ENCODE measurements at places on chromosomes 4 and X.

GRCh38 chr4:6339818-6340445, 70.3 kb downstream of the WFS1 start:
- no peak for DNase-seq

- no peak for DNase-seq
Observed at GRCh38 chr4:7938609-7939376, 868 bp downstream of the AFAP1 start.

- DNase-seq: peak; percentile 28
Observed at GRCh38 chrX:133523081-133523487, 107.8 kb upstream of the GPC4 start.

- no peak for DNase-seq
Observed at GRCh38 chrX:50407976-50408375, 62.6 kb downstream of the DGKK start.

DNA sequence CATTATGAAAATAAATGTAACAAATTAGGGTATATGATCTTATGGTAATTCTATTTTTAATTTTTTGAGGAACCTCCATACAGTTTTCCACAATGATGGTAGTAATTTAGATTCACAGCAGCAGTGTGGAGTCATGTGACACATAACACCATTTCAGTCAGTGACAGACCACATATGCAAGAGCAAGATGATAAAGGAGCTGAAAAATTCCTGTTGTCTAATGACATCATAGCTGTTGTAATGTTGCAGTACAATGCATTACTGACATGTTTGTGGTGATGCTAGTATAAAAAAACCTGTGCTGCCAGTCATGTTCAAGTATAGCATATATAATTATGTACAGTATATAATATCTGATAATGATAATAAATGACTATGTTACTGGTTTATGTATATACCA, 28.5 kb downstream of the EMCN start:
- DNase-seq: no peak

- no peak for DNase-seq
Observed at GRCh38 chrX:20116087-20116576, 575 bp downstream of the MAP7D2 start.

DNA sequence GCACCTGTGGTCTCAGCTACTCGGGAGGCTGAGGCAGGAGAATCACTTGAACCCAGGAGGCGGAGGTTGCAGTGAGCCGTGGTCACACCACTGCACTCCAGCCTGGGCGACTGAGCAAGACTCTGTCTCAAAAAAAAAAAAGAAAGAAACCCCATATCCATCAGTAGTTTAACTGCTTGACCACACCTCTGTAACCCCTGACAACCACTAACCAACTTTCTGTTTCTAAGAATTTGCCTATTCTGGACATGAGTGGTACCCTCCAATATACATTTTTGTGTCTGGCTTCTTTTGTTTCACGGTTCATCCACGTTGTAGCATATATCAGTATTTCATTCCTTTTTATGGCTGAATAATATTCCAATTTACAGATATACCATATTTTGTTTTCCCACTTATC, 9.1 kb downstream of the PPAT start:
- DNase-seq: no peak

DNA sequence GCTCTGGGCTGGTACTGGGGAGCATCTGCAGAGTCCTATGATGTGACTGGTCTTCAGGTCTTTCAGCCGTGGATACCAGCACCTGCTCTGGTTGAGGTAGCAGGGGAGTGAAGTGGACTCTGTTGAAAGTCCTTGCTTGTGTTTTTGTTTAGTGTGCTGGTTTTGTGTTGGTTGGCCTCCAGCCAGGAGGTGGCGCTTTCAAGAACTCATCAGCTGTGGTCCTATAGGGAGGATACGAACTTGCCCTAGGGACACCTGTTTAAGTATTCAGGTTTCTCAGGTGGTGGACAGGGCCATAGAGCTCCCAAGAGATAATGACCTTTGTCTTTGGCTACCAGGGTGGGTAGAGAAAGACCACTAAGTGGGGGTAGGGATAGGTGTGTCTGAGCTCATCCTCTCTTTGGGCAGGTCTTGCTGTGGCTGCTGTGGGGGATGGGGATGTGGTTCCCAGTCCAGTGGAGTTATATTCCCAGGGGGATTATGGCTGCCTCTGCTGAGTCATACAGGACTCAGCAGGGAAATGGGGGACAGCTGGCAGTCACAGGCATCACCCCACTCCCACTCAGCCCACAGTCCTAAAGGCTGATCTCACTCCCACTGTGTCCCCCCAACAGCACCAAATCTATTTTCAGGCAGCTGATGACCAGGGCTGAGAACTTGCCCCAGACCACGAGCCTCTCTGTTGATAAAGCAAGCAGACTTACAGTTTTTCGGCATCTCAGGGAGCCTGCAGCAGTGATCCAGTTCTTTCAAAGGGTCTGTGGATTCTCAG, 24.1 kb downstream of the MSMO1 start:
- DNase-seq: peak; percentile 8

GRCh38 chr4:16133406-16133805, 49.6 kb upstream of the PROM1 start:
- DNase-seq: no peak

GRCh38 chr4:186121057-186121456, 16.6 kb downstream of the FAM149A start:
- DNase-seq: no peak

DNA sequence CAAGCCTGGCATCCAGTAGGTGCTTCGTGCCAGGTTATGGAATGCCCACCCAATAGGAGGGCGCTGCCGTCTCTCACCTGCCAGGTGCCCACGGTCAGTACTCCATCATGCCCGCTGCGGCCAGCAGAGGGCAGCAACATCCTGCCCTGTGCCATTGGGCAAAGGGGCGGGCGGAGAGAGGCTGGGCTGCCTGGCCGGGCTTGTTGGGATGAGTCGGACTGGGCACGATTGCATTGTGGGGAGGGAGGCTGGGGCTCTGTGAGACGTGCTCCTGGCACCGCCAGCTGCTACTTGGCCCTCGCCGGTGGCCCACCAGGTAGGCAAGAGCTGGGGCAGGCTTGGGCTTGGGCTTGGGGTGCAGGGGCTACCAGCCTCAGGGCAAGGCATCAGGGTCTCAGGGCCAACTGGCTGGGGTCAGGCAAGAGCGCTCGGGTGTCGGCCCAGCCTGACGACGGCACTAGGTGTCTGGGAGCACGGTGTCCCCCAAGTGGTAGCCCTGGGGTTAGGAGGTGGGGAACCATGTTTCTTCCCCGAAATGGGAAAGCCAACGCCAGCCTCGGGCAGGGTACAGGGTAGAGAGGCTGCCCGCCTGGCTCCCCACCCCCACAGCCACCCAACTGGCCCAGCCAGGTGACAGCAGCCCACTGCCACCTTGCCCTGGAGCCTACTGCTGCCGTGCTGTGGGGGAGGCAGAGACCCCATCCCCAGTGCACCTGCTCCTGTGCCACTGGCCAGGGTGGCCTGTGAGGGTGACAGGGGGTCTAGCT, at the start of gene PLXNB3:
Gene PLXNB3, plus strand, starts transcription at position 261 of the 767 bp plus-strand sequence. CDS start 1,287 bp downstream, outside the sequence.
- peak; percentile 38 for DNase-seq

DNA sequence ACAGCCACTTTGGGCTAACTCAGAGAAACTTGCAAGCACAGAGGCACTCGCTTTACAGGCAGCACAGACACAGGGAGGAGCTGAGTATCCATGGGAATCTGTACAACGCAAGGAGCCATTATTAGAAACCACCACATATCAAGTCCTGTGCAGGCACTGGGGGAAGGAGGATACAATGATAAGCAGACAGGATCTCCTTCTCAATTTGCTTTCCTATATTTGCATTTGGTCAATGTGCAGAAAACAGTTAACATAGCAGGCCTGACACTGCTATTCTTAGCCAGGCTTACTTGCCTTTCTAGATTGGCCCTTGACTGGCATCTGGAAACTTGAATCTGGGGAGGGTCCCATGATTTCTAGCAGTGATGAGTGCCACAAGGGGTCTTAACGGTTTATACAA, 65.8 kb downstream of the TEC start:
- no peak for DNase-seq

DNA sequence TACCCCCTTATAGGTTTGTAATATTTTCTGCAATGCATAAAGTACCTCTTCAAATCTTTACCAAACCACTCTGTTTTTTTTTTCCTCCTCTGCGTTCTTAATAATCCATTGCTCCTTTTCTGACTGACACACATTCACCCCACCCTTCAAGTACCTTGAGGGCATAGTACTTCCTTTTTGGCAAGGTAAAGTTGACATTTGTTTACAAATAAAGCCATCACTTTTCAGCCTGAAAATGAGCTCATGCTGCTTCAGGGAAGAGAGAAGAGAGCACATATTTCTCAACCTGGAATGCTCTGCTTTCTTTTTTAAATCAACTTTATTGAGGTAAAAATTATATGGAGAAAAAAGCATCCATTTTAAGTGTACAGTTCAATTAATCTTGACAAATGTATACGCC, 113.9 kb downstream of the AGTR2 start:
- DNase-seq: no peak

DNA sequence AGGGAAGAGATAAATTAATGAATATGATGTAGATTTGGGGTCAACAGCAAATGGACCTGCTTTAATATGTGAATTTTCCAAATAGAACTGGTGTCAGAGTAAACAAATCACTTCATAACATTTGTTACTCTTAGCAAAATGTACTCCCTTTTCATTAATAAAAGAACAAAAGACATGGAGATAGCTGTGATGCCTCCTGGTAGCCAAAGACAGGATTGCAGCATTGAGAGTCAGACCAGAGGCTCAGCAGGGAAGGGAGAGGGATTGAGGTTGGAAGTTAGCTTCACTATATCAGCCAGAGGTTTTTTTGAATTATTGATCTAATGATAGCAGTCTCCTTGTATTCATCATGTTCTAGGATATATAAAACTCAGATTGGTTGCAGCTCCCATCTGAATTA, 17.4 kb upstream of the RAB40A start:
- DNase-seq: no peak

GRCh38 chr4:115687052-115687755, 573.8 kb upstream of the NDST4 start:
- DNase-seq: no peak

DNA sequence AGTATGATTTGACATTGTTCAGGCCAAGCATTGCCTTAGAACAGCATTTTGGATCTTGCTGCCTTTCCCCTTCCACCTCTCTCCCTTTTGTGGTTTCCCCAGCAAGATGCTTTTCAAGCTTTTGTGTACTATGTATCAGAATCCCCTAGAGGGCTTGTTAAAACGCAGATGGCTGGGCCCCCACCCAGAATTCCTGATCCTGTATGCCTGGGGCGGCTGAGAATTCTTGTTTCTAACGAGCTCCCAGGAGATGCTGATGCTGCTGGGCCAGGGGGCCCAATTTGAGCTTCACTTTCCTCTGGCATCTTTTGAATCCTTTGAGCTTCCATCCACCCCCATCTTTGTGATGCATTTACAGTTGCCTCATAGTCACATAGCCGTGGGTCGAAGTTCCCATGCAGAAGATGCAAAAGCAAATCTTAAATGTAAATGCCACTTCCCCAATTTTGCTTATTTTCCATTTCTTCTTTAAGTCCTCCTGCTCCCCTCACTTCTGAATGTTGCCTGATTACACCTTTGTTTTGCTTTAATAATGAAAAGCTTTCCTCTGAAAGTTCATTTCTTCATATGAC, 18.5 kb downstream of the HCCS start:
- DNase-seq: peak; percentile 48

- no peak for DNase-seq
Observed at GRCh38 chr4:109263721-109264120, 38.7 kb downstream of the COL25A1 start.

- peak; percentile 13 for DNase-seq
Observed at GRCh38 chr4:87007528-87008446, 73.0 kb downstream of the AFF1 start.

GRCh38 chr4:165828928-165829327, 44.1 kb upstream of the TLL1 start:
- DNase-seq: no peak

GRCh38 chr4:154686838-154687237, 57.0 kb upstream of the LRAT start:
- no peak for DNase-seq

- no peak for DNase-seq
Observed at GRCh38 chr4:14078326-14078725, 450.8 kb upstream of the BOD1L1 start.

DNA sequence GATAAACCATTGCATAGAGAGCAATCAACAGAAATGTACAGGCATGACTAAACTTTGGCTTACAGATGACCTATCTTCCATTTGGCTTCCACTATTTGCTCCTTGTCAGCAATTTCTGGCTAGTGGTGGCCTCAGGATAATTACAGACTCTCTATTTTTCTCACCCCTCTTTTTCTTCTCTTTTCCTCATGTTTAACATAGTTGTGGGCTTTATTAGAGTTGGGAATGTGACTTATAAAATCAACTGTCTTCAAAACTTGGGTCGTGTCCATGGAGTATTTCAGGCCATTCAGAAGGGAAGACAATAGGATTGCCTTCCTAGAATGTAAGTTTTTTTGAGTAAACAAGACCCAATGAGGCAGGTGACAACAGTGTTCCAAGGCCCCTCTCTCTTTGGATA, 236.2 kb downstream of the FRAS1 start:
- no peak for DNase-seq

GRCh38 chr4:29304595-29304994, 1415.6 kb upstream of the PCDH7 start:
- no peak for DNase-seq
